Omental fat pad (tissue), 4 donors: ENCODE measurements at places on chromosomes 12 and 14.

DNA sequence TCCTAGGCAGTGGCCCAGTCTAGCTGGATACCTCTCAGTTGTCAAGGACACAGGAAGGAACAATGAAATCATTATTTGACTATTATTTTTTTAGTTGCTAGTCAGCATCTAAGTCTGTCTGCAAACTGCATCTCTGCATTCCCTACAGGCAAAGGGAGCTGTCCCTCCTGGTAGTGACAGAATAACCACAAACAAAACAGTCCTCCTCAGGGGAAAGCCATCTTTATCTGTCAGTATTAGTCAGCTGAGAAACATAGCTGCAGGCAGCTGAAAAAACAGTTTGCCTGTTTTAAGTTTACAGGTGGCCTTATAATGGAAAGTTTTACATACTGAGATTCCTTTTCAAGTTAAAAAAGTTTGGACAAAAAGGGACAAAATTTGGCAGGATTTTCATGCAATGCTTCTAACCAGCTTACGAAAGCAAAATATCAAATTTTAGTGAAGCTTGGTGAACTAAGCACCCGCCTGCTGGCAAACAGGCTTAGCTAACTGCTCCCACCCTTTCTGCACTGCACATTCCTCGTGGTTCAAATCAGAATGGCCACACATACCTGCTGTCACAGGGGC lies 29.5 kb downstream of the SLC25A21 start:
- DNase-seq: no peak

DNA sequence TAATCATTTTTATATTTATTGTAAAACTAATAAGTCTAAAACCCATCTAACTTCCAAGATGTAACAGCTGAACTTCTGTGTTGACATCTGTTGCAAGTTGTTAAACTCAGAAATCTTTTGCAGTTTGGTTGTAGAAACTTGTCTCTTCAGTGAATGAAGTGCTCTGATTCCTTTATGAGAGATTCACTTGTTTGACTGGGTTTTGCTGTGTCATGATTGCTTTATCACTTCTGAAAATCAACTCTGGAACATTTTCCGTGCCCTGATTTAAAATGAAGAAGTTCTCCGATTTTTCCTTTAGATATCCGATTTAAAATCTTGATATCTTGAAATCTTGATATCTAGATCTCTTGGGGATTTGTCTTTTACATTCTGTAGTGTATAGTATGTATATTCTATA lies 65.1 kb downstream of the DIP2B start:
- DNase-seq: no peak

- no peak for DNase-seq
These were observed 24.4 kb downstream of the CYP46A1 start for GRCh38 chr14:99708449-99708848.

- DNase-seq: no peak
These were observed 74.5 kb upstream of the DYNC1H1 start for GRCh38 chr14:101889898-101890297.

- no peak for DNase-seq
These were observed 148.6 kb downstream of the ASCL1 start for GRCh38 chr12:103105971-103106597.

GRCh38 chr12:114399664-114400211 lies 6.2 kb downstream of the TBX5 start:
- DNase-seq: no peak

- no peak for DNase-seq
These were observed 35.1 kb upstream of the KCNH3 start for GRCh38 chr12:49503674-49504180.

- DNase-seq: no peak
These were observed 984.3 kb upstream of the FBXO33 start for GRCh38 chr14:40416565-40416964.

GRCh38 chr14:74155287-74155686 lies 70.5 kb downstream of the LIN52 start:
- no peak for DNase-seq

- DNase-seq: no peak
These were observed 124.6 kb upstream of the SFSWAP start for GRCh38 chr12:131586269-131586668.

GRCh38 chr14:33709283-33709682 lies 241.6 kb downstream of the EGLN3 start:
- no peak for DNase-seq

- DNase-seq: no peak
These were observed 133.6 kb downstream of the TTLL5 start for GRCh38 chr14:75794615-75795038.

DNA sequence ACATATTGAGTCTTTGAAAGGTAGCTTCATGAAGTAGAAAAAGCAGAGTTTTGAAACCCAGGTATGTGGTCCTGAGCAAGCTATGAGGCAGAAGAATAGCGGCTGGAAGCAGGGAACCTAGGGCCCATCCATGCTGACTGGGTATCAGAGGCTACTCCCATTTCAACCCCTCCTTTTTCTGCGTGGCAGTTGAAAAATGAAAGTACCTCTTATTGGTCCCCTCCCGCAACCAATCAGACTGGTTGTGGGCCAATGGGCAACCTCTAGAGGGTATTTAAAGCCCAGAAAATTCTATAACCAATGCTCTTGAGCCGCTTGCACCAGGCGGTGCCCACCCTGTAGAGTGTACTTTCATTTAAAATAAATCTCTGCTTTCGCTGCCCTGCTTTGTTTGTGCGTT lies 1.6 kb upstream of the SNRPF start:
- DNase-seq: no peak

DNA sequence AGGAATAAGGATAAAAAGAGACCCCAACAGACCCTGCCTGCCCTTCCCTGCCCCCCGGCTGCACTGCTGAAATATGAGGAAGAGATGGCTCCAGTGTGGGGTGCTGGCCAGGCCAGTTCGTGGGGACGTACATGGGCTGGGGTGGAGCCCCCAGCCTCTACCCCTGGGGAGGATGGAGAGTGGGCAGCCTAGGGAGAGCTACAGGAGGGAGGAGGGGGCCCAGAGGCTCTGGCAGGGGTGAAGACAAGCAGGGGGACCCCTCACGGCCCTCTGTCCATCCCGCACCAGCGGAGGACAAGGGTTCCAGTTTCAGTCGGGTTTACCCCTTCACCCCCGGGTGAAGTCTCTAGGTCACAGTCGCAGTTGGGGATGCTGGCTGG lies 11.0 kb upstream of the RPLP0 start:
- no peak for DNase-seq

DNA sequence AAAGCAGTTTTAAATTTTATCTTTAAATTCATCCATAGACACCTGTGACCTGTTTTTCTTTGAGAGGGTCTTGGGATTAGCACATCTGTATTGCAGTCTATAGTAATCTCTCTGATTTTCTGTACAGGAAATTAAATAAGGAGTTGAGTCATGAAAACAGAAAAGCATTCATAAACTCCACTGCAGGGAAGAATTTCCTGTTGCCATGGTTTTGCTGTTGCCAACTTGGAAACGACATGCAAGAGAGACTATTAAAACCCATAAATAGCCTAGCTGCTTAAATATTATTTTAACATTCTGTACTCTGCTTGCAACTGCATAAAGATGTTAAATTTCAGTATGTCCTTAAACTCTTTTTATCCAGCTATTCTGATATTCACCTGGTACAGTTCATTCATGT lies 281.0 kb upstream of the RGS6 start:
- no peak for DNase-seq

DNA sequence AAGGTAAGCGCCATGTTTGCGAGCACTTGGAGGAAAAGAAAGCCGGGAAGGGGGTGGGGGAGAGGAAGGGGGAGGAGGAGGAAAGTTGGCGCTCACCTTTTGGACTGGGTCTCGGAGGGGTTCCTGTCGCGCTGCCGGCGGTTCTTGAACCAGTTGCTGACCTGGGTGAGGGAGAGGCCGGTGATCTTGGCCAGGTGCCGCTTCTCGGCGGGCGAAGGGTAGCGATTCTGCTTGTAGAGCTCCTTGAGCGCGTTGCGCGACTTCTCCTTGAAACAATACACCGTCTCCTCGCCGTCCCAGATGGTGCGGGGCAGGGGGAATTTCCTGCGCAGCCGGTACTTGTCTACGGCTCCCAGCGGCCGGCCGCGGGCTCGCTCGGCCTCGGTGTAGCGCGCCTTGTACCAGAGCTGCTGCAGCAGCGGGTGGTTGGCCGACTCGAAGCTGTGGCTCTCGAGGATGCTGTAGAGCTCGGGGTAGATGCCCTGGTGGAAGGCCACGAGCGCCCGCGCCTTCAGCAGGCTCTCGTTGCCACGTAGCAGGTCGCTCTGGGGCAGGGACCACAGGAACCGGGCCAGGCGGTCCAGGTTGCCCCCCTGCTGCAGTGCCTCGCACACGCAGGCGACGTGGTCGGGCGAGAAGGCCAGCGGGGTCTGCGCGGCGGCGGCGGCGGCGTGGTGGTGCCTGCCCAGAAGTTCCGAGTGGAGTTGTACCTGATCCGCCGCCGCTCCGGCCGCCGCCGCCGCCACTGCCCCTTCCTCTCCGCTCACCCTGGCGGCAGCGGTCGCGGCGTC lies 840 bp downstream of the SIX4 start:
- DNase-seq: no peak

DNA sequence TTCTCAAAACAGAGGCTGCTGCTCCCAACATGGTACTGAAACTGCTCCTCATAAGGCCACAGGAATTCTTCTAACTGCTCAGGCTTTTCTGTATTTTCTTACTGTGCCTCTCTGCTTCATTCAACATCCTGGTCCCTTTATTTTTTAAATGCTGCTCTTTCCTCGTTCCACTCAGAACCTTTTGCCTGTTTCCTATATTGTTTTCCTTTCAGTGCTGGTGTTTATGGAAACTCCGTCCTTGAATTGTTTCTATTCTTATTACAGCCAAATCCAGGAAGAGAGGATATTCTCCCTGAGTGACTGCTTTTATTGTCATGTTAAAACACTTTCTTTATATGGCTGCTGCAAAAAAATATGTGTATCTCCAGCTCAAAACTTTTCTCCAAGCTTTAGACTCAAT lies 173.0 kb upstream of the E2F7 start:
- DNase-seq: no peak

DNA sequence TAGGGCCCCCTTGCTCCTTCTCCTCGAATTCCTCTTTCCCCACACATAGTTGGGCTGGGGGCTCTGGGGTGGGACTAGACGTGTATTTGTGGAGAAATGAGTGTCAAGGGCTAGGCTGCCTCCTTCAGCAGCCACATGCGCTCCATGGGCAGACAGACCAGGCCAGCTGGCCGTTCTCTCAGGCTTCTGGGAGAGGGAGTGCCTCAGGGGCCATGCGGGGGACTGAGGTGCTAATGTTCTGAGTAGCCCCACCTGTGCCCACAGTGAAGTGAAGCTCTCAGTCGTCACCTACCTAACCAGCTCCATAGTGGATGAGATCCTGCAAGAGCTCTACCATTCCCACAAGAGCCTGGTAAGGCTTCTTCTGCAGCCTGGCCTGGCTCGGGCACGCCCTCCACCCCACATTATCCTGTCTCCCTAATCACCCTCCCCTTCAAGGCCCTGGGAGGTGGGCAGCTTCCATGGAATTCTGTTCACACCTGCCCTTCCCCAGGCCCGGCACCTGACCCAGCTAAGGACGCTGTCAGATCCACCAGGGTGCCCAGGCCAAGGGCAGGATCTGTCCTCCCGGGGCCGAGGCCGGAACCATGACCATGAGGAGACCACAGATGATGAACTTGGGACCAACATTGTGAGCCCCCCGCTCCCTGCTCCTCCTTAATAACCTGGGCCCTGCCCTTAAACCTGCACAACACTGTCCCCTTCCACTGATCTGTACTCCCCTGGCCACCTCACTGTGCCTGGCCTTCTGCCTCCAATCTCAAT lies 9.0 kb upstream of the CPNE6 start:
- no peak for DNase-seq

DNA sequence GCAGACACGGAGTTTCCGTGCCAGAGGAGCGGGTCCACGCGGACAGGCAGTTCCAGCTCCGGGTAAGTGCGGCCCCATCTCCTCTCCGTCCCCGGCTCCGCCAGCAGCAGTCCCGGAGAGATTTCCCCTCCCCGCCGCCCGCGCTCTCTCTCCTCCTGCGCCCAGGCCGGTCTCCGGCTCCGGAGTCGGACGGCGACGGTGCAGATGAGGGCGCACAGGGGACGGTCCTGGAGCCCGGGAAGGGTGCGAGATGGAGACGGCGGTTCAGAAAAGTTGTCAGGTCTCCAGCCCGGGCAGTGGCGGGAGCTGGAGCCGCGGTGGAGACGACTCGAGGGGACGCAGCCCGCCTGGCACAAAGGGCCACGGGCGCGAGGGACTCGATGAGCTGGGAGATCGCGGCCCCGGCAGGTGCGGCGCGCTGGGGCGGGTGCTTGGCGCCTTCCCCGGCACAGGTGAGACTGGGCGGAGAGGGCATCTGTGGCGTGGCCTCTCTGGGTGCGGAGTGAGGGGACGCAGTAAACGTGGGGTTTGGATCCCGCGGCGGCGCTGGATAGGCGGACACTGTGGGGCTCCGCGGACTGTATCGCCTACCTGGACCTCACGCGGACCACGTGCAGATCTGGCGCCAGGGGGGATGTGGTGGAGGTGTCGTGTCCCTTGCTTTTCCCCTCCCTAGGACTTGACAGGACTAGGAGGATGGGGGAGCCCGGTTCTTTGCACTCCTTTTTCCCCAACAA lies 1540.3 kb upstream of the TMEM132C start:
- DNase-seq: no peak

DNA sequence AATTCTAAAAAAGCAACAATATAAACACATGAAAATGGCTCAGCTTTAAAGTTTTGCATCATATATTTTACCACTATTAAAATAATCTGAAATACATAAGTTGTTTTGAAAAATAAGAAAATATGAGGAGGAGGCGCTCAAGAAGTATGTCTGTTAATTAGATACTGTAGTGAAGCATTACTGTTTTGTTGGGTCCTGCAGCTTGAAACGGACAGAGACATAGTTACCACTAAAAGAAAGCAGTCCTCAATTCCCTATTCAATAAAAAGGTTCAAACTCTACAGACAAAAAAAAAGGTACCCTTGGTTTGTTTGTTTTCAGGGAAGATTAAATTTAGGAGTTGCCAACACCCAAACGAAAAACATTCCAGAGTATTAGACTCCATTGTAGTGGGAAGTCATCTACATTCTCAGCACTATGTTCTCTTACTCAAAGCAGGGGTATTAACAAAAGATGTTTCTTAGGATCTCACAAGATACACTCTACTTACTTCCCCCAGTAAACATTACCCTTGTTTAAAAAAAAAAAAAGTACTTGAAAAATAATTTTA lies 3.0 kb downstream of the PAWR start:
- no peak for DNase-seq

DNA sequence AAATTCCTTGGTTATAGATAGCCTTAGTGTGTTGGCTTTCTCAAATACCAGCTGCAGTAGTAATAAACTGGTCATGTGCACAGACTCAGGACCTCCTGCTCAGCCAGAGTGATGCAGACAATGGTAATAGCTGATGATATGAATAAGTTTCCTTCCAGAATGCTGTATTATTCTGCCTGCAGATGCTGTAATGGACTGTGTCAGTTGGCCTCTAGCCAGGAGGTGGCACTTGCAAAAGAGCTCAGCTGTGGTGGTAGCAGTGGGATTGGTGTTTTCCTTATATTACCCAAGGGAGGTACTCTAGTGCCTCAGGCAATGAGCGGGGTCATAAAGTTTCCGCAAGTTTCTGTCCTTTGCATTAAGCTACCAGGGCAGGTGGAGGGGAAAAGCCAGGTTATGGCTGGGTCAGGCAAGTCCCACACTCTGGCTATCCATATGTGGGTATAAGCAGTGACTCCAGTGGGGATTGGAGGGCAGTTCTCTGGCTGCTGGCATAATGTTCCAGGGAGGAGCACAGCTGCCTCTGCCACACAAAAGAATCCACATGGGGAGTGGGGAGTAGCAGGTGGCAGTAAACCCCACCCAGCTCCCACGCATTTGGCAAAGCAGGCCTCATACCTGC lies 14.0 kb upstream of the MUCL1 start:
- no peak for DNase-seq
